ENCODE measurements at places on chromosomes 2 and 18.

- DNase-seq, result peak; percentile 40
These were observed 48.1 kb downstream of the NUP35 start for GRCh38 chr2:183172220-183172887.

GRCh38 chr2:127829845-127830246 lies 18.9 kb upstream of the WDR33 start:
- no peak for DNase-seq

GRCh38 chr18:12886498-12887126 lies 2.6 kb upstream of the PTPN2 start:
- no peak for DNase-seq

- DNase-seq, result no peak
These were observed 41.9 kb downstream of the FOSL2 start for GRCh38 chr2:28434600-28434989.

GRCh38 chr2:224837066-224837465 lies 120.9 kb upstream of the CCDC195 start:
- no peak for DNase-seq

DNA sequence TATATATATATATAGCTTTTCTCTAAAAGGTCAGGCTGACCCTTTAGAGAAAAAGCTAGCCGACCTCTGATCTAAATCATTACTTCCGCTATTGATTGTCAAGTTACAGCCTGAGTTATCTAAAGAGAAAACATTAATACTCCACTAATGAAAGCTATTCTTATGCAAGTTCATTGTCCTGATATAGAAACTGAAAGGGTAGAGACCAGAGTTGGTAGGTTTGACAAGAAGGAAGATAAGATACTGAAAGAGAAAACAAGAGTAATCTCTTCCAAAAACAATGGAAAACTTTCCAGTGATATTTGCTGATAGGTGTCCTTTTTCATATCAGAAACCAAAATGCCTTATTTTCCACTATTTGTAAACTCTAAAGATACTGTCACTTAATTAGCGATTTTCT lies 62.8 kb upstream of the SLC39A10 start:
- no peak for DNase-seq

- DNase-seq, result no peak
These were observed 8.7 kb upstream of the RPRD1A start for GRCh38 chr18:36075862-36076587.

DNA sequence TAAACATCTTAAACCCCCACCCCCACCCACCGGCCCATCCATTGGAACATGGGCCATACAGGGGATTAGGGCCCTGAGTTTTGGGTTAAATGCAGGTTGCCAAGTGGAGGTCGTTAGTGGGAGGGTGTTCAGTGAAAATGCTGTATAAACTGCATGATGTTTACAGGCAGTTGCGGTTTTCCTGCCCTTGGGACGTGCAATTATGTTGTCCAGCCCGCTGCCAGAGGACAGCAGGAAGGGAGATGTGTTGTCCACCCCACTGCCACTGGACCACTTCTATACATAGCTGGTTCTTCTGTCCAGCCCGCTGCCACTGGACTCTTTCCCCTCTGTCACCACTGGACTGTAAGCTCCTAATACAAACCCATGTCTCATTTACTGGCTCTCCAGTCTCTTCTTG lies 2.7 kb upstream of the LAPTM4A start:
- DNase-seq, result no peak

DNA sequence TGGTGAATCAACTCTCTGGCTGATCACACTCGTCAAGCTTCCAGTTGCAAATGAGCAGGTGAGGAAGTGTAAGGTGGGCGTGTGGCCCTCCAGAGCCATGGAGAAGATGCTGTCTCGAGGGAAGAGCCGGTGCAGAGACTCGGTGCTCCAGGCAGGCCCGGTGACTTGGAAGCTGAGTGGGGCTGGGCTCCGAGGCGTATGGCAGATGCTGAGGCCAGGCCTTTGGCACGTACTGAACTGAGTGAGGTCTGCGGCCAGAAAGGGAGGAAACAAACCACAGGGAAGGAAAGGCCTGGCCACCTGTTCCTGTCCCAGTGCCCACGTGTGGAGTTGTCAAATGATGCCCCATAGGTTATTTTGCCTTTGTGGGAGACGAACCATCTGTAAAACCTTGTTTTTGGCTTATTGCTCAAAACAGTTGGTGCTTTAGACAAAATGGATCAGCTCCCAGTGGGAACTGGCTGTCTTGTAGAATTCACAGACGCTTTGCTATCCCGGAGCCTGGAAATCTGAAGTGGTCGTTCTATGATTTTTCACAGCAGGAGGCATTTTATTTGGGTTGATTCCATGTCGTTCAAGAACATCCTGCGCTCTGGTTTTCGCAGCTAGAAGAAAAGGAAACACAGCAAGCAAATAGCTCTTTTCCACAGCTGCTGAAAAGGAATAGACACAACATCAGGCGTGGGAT lies 117.5 kb upstream of the TMEM18 start:
- no peak for DNase-seq

- no peak for DNase-seq
These were observed 71.8 kb upstream of the STAM2 start for GRCh38 chr2:152247337-152247695.

DNA sequence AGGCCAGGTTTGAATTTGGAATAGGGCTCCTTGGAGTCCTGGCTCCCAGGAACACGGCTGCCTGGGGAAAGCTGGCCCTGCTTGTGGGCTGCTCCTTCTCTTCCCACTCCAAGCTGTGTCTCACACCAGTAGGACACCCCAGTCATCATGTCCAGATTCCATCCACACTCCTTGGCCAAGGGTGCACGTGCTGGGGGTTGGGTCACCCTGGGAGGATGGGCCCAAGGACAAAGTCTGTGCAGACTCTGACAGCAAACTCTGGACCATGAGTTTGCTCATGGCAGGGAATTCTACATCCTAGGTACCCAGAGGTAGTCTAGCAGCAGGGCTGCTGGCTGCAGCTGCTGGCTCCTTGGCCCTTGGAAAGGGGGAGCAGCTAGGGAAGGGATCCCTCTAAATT lies 102.4 kb upstream of the EPAS1 start:
- DNase-seq, result no peak

DNA sequence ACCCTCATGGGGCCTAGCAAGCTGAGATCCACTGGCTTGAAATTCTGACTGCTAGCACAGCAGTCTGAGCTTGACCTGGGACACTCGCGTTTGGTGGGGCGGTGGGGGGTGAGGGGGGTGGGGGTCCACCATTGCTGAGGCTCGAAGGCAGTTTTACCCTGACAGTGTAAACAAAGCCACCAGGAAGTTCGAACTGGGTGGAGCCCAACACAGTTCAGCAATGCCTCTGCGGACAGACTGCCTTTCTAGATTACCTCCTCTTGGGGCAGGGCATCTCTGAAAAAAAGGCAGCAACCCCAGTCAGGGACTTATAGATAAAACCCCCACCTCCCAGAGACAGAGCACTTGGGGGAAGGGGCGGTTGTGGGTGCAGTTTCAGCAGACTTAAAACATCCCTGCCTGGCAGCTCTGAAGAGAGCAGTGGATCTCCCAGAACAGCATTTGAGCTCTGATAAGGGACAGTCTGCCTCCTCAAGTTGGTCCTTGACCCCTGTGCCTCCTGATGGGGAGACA lies 149.7 kb upstream of the TANK start:
- no peak for DNase-seq

- DNase-seq, result no peak
These were observed 29.8 kb downstream of the B3GNT7 start for GRCh38 chr2:231425291-231425810.

- DNase-seq, result no peak
These were observed 24.9 kb downstream of the IGFBP5 start for GRCh38 chr2:216670266-216671080.

GRCh38 chr2:186641132-186641806 lies 51.4 kb downstream of the ITGAV start:
- no peak for DNase-seq

GRCh38 chr18:76384861-76385680 lies 110.0 kb downstream of the ZNF516 start:
- DNase-seq, result no peak

DNA sequence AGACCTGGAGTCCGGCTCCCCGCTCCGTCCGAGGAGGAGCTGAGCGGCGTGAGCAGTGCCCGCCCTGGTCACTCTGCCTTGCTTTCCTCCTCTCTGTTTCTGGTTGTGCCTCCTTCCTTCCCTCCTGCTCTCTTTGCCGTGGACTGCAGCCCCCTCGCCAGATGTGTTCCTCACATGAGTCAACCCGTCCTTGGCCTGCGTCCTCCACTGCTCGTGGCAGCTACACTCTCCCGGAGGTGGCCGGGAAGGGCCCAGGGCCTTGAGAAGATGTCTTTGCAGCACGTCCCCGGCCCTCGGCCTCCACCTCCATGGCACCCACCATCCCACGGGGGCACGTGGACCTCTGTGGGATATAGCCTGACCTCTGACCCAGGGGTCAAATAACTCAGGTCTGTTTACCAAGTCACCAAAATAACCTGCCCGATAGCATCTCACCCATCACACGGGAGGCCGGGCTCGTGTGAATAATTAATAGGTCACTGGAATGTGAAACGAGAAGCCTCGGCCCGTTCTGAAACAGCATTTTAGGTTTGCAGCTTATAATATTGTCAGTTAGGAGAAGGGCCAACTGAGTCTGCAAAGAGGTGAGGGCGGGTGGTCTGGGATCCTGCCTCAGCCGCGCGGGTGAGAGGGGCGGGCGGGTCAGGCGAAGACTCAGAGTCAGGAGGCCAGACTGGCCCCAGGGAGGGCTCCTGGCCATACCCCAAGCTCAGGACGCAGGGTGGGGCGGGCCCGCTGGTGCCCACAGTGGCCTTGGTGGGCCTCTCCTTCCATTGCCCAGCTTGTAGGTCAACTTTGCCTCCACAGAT lies 42.6 kb downstream of the NFATC1 start:
- no peak for DNase-seq

DNA sequence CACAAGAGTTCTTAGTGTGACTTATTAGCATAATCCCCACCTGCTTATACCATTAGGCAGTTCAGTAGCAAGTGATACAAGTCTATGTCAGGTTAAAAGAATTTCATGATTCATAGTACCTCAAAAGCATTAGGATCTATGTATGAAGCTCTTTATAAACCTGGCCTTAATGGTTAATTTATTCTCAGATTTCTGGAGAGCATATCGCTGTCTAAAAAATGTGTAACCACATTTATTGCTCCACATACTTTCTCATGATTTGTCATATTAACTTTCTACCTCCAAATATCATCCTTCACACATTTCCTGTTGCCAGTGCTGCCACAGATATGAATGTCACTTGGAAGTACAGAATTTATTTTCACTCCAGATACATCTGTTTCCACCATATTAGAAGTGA lies 332.8 kb upstream of the MAP2 start:
- DNase-seq, result no peak

DNA sequence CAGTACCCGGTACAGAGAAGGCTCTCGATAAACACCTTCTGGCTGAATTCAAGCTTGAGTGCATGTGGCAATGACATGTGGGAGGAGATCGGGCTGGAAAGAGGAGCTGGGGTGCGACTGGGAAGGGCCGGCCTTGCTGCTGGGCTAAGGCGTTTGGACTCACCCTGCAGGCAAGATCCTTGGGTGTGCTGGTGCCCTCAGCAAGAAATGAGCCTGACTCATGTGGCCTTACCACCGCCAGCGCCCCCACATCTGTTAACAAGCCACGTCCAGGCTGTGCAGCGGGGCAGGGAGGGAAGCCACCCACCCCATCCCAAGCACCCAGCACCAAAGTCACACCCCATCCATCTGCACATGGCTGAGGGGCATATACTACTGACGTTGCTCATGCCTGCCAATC lies 1.3 kb downstream of the HS1BP3 start:
- DNase-seq, result no peak

DNA sequence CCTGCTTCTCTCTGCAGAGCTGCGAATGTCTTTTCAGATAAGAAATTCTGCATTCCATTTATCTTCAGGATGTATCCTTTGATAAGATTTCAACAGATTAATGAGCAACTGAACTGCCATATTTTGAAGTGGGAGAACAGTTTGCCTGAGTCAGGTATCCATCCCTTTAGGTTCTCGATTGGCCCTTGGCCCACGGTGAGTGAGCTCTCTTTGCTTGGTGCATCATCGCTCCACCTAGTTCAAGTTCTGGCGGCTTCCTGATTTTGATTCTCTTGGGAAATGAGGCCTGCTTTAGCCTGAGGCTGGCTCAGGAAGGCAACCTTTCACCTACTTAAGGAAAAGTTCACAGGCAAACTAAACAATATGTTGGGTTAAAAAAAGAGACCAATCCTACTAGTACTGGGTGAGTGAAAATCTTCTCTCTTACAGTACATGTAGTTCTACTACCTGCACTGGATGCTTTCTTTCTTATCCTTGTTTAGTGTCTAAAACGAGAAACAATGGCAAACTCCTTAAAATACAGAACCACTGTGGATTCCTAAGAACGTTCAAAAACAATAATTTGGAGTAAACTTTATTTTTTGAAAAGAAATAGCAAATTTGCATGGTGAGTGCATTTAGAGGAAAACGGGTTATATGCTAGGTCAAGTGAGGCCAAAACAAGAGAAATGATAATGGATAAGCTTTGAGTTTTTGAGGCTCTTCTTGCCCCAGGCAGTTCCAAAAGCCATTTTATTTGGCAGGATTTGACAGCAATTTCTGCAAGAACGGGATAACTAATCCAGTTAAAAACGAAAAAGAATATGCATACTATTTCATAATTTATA lies 837 bp upstream of the ACSL3 start:
- peak; percentile 67 for DNase-seq

DNA sequence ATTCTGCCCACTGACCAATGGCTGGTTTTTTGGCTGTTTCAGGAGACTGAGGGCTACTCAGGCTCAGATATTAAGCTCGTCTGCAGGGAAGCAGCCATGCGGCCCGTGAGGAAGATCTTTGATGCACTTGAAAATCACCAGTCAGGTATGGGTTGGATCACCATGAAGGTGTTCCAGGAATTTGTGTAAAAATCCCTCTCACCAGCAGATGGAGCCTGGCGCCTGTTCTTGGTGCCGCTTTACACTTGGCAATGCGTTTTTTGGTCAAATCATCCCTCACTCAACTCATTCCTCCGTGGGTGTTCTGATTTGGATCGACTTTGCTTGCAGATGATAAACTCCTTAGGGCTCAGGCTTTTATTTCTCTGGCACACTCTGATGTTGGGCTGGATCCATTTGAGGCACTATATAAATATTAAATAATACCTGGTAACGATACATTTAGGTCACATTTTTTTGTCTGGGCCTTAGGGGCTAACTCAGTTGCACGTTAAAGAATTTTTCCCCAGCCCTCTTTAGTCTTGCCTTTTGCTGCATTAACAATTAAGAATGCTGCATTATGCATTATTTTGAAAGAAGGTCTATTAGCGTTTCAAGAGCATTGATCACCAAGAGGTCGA lies 50.0 kb downstream of the HDHD2 start:
- no peak for DNase-seq

- DNase-seq, result no peak
These were observed 53.2 kb upstream of the SLC4A10 start for GRCh38 chr2:161571051-161571429.

GRCh38 chr2:14621114-14621513 lies 11.4 kb upstream of the LRATD1 start:
- DNase-seq, result no peak
